ENCODE measurements at places on chromosomes 5 and 9.
A peak's percentile ranks its signal among the peaks of the same experiment; 100 is the strongest.

DNA sequence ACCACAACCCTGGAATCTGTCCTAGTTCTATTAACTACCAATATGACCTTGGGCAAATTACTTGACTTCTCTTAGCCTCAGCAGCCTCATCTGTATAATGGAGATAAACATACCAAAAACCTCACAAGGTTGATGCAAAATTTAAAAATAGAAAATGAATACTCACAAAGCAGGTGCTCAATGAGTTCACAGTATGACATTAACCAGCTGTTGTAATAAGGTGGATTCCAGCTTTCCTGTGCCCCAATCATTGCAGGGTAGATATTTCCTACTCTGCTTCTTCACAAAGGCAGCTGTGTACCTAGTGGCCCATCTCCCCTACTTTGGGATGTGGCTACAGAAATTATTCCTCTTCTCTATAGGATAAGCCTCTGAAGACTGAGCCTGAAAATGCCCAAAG, 8.8 kb downstream of the HTR4 start:
- DNase-seq, result no peak

- DNase-seq, result no peak
These were observed 148.7 kb upstream of the IL12B start for GRCh38 chr5:159478950-159479349.

GRCh38 chr5:123856766-123857165, 344.8 kb downstream of the CSNK1G3 start:
- no peak for DNase-seq

DNA sequence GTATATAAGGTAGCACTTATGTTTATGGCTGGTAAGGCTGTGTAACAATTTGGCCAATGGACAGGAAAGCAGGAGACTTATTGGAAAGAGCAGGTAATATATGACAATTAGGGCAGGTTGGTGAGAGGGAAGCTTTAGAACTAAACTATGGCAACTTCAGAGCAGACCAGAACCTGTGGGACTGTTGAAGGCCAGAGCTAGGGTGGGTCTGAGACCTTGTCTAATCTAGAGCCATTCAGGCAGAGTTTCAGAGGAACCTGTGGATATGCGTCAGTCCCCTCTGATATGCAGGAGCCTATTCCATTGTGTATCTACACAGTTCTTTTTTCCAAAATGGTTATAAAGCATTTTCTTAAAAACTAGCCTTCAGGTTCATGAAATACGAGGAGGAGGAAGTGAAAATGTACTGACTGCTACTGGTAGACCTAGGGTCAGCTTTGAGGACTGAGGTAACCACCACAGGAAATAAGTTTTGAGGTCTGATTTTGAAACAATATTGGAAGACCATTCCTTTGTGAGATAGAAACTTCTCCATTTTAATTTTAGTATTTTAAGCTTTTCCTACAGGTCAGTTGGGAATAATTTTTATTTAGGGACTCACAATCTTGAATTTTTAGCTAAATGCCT, 37.6 kb downstream of the ELL2 start:
- DNase-seq, result no peak

GRCh38 chr5:100694100-100694499, 158.9 kb downstream of the FAM174A start:
- no peak for DNase-seq

DNA sequence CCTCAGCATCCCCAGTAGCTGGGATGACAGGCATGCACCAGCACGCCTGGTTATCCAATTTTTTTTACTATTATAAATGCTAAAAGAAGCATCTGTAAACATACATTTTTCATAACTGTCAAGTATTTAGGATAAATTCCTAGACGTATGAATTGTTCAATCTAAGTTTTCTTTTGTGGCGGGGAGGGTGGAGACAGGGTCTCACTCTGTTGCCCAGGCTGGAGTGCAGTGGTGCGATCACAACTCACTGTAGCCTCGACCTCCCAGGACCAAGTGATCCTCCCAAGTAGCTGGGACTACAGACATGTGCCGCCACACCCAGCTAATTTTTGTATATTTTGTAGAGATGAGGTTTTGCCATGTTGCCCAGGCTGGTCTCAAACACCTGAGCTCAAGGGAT, 52.2 kb downstream of the NR6A1 start:
- no peak for DNase-seq

- no peak for DNase-seq
These were observed 357.7 kb downstream of the NPR3 start for GRCh38 chr5:33068786-33069185.

GRCh38 chr5:78008356-78008967, 232.3 kb upstream of the TBCA start:
- no peak for DNase-seq

DNA sequence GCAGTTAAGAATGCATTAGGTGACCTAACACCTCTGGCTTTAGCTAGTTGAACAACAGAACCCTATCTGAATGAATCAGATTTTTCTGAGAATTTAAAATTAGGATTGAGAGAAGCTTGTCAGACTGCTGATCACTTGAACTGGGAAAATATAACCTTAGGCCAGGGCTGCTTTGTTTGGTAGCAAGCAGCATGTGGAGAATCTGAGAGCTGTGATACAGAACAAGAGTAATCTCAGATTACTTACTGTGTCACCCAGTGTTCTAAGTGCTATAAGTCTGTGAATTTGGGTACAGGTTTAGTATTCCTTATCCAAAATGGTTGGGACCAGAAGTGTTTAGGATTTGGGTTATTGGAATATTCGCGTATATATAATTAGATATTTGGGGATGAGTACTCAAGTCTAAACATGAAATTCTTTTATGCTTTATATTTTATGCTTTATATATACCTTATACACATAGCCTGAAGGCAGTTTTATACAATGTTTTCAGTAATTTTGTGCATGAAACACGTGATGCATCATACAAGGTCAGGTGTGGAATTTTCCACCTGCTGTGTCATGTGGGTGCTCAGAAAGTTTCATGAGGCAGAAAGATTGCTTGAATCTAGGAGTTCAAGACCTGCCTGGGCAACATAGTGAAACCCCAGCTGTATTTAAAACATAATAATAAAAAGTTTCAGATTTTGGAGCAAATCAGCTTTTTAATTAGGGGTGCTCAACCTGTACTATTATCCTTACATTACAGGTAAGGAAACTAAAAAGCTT, 8.3 kb upstream of the CHD1 start:
- DNase-seq, result no peak

- no peak for DNase-seq
These were observed 76.0 kb upstream of the PIP5K1B start for GRCh38 chr9:68629042-68629441.

DNA sequence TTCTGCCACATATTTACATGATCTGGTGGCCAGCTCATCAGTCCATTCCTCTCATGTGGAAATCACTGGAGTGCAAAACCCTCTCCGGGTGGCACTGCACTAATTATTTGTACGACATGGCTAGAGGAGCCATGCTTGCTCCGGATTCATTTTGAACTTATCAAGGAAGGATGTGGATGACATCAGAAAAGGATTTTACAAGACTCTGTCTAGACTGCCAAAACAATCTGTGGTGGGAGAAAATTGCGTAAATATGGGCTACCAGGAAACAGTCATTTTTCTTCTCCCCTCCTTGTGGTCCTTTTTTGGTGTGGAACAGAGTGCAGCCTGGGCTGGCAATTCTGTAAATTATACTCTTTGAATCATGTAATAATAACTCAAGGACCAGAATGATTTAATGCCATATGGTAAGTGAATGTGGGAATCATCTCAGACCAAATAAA, 123.4 kb upstream of the IFNE start:
- no peak for DNase-seq

- DNase-seq, result peak; percentile 78
These were observed 1.4 kb upstream of the CIZ1 start for GRCh38 chr9:128192601-128193371.

DNA sequence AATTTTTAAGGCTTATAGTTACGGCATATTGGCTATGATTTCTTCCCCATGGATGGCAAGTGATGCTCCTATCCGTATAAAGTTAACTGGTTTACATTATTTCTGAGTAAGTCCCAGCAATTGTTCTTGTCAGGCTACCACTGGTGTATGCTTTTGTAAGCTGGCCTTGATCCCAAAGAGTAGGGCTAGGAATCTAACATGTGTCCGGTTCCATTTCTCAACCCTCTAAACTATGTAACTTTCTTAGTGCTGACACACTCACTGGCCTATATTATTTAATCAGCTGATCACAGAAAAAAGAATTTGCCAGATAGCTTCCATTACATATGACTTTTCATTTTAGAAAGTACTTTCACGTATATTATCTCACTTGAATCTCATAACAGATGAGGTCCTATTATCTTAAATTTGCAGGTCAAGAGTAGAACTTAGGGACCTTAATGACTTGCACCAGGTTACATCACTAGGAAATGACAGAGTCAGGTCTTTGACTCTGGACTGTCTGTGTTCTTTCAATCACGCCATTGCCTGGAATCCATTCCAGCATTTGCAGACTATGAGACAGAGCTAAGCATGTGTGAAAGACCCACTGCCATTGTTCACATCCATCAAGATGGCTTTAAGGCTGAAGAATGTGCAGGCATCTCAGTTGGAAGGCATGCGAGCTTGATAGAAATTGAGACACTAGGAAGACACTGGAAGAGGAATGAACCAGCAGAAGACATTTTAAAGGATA, 362.9 kb downstream of the ARRDC3 start:
- no peak for DNase-seq

- no peak for DNase-seq
These were observed 782 bp upstream of the SKP1 start for GRCh38 chr5:134177369-134178095.

- no peak for DNase-seq
These were observed 10.6 kb downstream of the VAV2 start for GRCh38 chr9:133981589-133981957.

Data from activated CD8-positive, alpha-beta memory T cell treated with anti-CD3 and anti-CD28 coated beads, Interleukin-2, amount 50 U/mL, for 48 hours (primary cell).